H4 (cell line): ENCODE measurements at places on chromosomes 4 and X.
A peak's percentile ranks its signal among the peaks of the same experiment; 100 is the strongest.

- no peak for DNase-seq
These were observed 37.4 kb upstream of the DHRSX start for GRCh38 chrX:2538031-2538757.

DNA sequence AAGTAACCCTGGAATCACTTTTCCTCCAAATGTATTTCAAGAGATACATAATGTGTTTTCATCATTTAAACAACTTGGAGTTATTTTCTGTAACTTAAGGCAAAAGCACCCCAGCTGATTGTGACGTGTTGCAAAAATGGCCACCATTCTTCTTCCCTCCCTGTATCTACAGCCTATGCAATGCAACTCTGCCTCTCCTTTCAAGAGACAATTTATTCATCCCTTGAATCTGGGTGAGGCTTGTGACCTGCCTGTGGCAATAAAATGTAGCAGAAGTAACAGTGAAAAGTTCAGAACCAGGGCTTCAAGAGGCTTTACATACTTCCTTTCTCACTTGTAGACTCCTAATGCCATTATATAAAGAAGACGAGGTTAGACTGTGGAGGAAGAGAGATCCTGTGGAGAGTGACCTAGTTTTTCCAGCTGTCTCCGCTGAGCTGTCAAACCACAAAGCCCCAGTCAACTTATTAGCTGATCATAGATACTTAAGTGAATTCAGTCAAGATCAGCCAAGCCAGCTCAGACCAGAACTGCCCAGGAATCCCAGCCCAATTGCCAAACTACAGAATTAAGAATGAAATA lies 81.0 kb upstream of the KLF3 start:
- no peak for DNase-seq

DNA sequence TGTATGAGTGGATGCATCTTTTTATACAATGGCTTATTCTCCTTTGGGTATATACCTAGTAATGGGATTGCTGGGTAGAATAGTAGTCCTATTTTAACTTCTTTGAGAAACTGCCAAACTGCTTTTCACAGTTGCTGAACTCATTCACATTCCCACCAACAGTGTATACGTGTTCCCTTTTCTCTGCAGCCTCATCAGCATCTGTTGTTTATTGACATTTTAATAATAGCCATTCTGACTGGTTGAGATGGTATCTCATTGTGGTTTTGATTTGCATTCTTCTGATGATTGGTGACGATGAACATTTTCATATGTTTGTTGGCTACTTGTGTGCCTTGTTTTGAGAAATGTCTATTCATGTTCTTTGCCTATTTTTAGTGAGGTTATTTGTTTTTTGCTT lies 687.0 kb upstream of the EPHA5 start:
- DNase-seq = peak; percentile 21

DNA sequence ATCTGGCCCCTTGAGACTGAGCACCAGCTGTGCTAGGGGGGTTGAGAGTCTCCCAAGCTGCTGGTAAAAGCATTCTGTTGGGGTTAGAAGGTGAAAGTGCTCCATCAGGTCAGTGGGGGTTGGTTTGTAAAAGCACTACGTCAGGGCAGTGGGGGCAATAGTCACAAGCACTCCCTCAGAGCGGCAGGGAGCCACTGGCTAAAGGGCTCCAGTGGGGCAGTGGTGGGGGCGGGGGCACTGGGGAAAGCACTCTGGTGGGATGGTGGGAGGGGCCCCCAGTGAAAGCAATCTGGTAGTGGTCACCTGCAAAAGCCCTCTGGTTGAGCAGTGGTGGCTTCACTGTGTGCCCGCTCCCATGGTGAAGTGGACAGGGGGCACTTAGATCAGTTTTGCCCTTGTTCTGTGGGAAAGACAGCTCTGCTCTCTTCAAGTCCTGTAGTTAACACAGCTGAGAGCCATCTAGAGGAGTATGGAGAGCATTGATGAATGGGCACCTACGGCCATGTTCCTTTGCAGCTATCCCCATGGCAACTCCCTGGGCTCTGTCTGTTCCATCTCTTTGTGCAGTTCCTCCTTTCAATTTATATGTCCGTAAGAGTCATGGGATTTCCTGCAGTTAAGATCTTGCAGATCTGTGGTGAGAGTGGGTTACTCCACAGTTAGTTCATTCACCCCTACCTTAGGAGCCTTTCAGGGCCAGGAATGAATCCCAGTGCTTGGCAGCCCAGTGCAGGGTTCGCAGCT lies 106.4 kb downstream of the SH3BGRL start:
- DNase-seq = no peak

DNA sequence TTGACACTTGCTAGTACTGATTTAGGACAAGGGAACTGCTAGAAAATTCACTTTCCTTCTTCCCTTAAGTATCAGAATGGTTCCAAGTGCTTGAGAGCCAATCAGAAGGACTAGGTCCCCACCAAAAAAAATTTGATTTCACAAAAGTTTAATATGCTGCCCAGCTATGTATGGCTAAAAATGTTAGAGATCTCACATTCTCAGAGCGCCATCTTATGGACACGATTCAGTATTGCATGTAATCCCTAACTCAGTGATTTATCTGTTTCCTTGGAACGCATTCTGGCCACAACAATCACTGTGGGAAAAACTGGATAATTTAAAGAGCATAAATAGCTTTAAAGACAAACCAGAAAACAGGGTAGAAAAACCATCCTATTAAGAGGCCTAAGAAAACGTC lies 255.1 kb upstream of the GPC4 start:
- DNase-seq = peak; percentile 28

DNA sequence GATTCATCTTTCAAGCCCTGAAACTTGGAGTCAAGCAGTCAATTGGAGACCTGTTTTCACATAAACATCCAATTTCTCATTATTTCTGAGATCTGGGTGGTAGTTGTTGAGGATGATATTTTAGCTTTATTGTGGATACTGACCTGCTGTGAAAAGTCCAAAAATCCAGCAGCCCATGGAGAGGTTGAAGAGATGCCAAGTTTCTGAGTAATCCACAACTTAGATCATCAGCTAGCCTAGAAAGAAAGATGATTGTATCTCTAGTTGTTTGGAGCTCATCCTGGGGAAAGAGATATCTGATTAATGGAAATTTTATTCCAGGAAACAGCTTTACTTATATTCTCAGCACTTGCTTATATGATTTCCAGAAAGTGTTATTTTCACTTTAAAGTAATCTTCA lies 48.6 kb upstream of the DCX start:
- no peak for DNase-seq

DNA sequence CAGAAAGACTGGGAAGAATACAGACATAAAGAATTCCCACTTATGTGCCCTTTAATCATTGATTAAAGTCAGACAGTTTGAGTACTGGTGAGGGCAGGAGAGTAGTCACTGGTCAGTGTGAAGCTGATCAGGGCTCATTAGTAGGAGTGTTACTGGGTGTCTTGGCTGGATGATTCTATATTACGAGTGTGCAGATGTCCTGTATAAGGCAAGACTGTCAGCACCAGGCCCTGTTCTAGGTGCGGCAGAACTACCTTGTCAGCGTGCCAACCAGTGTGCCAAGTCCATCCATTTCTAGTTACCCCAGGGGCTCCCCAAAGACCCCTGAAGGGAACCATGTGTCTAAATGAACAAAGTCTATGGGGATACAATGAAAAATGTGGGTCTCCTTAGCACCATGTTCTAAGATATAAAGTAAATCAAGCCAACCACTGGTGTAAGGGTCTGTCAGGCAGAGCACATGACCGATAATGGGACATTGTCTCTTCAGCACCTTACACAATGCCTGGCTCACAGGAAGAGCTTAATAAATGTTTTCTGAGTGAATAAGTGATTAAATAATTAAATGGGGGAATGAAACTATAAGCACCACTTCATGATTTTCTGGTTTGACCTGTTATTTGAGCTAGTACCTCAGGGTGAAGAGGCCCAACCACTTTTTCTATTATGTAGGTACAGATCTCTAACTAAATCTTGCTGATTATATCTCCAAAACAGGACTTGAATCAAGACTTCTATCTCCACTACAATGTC lies 205.0 kb downstream of the CAMK2D start:
- DNase-seq = no peak

- DNase-seq = no peak
These were observed 26.3 kb downstream of the RTL5 start for GRCh38 chrX:72105436-72105835.

- DNase-seq = peak; percentile 67
These were observed 62.3 kb upstream of the SCRG1 start for GRCh38 chr4:173461170-173461569.

DNA sequence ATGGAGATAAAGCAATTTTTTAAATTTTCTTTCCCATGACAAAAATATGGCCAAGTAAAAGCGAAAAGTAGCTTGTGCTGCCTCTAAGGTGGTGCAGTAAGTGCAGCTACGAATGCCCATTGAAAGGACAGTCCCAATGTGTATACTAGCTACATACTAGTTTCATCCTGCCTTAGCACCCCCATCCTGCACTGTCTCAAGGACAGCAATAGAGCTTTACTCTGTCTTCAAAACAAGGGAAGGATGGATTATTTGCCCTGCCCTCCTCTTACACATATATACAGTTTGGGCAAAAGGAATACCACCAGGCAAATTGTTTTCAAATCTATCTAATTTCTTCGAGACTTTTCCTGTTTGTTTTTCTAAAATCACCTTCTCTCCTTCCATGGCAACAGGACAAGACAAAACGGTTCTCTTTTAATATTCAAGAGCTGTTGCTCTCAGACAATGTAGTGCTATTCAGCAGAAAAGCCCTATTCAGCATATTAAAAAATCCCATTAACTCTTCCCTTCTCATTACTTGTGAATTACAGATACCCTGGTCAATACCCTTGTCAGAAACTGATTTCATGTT lies 75.1 kb upstream of the SLC7A11 start:
- DNase-seq = no peak

- no peak for DNase-seq
These were observed 39.6 kb upstream of the IGFBP7 start for GRCh38 chr4:57149833-57150232.

- DNase-seq = no peak
These were observed 1.3 kb upstream of the CTSO start for GRCh38 chr4:155954939-155955338.

DNA sequence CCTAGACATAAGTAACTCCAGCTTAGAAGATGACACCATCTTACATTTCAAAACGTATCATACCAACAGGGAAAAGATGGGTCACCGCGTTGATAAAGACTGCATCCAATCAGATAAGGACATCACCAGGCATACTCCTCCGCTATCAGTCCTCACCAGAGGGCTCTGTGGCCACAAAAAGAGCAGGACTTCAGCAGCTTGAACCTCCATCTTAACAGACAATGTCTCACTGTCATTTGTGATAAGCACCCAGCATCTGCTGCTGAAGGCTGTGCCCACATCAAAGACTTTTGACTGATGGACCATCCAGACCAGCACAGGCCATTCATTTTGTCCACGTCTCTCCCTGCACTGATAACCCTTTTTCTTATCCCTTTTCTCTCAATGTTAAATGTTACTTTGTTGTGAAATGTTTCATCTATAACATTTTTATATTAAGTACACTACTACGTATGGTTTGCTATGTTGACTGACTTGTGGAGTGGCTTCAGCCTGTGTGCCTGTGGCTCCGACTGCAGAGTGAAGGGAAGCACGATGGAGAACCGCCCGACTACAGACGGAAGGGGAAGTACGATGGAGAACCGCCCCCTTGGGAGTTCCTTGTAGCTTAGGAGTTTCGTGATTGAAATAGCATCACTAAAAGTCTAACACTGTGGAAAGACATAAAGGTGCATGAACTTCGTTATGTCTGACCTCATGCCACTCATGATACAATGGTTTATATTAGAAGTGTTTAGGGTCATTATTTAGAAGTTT lies 595.4 kb upstream of the AGA start:
- DNase-seq = no peak

DNA sequence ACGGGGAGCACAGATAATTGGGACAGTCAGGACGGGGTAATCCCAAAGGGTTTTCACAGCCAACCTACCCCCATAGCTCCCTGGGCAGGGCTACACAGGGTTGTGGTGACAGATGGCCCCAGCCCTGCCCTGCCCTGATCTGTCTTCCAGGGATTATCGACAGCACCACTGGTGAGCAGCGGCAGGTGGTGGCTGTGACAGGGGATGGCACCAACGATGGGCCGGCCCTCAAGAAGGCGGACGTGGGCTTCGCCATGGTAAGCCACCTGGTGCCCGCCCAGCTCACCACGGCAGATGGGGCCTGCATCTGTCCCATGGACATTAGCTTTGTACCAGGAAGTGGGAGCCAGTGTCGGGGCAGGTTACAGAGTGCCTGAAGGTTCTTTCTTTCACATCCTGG lies 39.3 kb downstream of the ATP2B3 start:
- no peak for DNase-seq

- no peak for DNase-seq
These were observed 93.6 kb downstream of the IRF2 start for GRCh38 chr4:184380707-184381106.

DNA sequence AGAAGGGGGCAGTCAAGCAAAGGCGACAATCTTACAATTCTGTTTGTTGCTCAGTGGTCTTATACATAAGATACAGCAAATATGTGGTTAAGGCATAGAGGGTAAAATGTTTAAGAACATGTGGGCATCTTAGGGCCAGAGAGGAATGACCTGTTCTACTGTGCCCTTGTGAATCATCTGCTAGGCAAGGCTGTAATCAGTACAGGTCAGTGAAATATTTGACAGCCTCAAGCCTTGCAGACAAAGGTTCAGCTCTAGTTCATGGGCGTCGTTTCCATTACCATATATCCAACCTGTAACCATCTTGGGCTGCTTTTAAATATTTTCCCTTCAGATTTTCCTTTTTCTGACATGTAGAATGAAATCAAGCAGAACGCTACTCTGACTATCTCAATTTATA lies 37.3 kb downstream of the AGA start:
- no peak for DNase-seq

GRCh38 chr4:150008546-150008945 lies 69.7 kb upstream of the DCLK2 start:
- no peak for DNase-seq

DNA sequence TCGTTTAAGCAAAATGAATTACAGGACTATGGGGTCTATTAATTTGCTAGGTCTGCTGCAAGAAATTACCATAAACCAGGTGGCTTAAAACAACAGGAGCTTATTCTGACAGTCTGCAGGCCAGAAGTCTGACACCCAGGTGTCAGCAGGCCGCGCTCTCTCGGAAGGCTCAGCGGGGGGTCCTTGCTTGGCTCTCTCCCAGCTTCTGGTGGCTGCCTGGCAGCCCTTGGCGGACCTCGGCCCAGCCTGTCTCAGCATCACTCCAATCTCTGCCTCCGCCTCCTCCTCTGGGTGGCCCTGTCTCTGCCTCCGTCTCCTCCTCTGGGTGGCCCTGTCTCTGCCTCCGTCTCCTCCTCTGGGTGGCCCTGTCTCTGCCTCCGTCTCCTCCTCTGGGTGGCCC lies 580.5 kb upstream of the FAT1 start:
- DNase-seq = no peak

GRCh38 chr4:67446811-67447210 lies 98.5 kb downstream of the CENPC start:
- no peak for DNase-seq

GRCh38 chr4:3375688-3376087 lies 66.1 kb upstream of the HGFAC start:
- peak; percentile 63 for DNase-seq

GRCh38 chr4:168551211-168551610 lies 54.4 kb downstream of the PALLD start:
- no peak for DNase-seq

DNA sequence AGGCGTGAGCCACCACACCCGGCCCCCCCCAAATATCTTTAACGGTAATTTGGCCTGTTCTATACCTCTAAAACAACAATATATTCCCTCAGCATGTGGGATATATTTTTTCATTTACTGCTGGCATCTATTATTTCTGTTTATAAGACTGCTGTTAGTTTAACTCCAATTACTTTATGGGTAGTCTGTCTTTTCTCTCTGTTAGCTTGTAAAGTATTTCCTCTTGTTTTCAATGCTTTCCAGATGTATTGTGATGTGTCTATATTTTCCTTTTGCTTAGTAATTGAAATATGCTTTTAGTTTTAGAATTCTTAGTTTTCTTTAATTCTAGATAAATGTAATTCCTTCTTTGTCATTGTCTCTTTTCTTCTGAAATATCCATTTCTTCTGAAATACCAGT lies 445.8 kb downstream of the ANKRD50 start:
- no peak for DNase-seq
